NCI-H1694 (cell line): ENCODE measurements at places on chromosomes 4 and X.

GRCh38 chrX:8432396-8432795, 32.2 kb upstream of the VCX3B start:
- DNase-seq: no peak

DNA sequence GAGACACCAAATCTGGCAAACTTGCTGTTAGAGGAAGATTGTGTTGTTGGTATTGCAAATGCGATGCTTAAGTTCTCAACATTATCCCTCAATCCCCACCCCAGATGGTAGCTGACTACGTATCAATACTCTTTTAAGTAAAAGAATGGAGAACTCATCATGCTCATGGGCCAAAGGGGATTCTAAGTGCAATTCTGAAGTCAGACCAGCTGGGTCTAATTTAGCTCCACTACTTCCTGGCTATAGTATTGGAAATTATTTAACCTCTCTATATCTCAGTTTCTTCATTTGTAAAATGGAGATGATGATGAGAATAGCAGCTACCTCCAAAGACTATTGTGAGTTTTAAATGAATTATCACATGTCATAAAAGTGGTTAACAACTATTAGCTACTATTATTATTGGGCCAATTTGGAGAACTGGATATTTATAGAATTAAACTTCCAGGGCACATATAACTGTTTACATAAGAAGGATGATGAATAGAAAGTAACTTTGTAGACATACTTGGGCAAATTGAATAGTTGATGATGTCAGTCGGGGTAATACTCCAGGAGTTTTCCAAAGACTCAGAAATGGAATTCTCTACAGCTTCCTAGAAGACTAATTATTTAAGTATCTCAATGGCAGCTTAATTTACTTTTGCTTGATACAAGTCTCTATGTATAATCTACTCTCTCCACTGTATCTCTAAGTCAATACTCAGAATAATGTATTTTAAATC, 5.0 kb upstream of the SLAIN2 start:
- DNase-seq: no peak

DNA sequence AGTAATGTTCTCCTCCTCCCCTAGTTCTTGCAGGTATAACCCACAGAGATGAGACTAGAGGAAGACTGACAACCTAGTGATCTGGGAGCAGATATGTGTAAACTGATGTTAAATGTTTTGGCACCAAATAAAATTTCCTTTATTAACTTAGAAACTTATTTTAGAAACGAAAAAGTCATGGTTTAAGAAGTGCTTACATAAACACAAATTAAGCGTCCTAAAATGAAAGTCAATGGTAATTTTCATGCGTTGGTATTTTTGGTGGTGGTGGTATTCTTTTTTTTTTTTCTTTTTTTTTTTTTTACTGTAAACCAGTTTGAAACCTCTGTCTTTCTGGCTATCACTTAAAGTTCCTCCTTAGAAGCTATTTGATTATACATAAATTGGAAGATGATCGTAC, 1438.1 kb upstream of the TENM3 start:
- DNase-seq: no peak

DNA sequence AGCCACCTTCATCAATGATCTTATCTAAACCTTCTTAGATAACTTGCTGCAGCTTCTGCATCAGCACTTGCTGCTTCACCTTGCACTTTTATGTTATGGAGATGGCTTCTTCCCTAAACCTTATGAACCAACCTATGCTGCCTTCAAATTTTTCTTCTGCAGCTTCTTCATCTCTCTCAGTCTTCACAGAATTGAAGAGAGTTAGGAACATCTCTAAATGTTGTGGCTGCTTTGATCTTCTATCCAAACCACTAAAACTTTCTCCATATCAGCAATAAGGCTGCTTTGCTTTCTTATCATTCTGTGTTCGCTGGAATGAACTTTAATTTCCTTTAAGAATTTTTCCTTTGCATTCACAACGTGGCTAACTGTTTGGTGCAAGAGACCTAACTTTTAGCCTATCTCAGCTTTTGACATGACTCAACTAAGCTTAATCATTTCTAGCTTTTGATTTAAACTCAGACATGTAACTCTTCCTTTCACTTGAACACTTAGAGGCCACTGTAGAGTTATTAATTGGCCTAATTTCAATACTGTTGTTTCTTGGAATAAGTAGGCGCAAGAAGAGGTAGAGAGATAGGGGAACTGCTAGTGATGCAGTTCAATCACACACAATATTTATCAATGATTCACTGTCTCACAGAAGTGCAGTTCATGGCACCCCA, 36.1 kb upstream of the CORIN start:
- DNase-seq: no peak

GRCh38 chrX:41055740-41056139, 29.5 kb upstream of the USP9X start:
- DNase-seq: no peak

- no peak for DNase-seq
Measured at GRCh38 chrX:40366661-40367060, 214.1 kb upstream of the ATP6AP2 start.

GRCh38 chrX:68894513-68895340, 65.9 kb downstream of the EFNB1 start:
- no peak for DNase-seq

DNA sequence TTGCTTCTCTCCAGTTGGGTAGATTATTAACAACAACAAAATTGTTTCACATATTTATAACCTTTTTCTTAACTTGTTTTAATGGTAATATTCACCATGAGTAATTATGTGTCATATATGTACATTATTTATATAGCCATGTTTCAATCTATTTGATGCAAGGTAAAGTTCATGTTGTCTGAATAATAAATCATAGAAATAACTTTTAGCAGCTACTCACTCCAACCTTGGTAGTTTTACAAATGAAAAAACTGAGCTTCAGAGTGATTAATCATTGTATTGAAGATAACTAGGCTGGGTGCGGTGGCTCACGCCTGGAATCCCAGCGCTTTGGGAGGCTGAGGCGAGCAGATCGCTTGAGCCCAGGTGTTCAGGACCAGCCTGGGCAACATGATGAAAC, 46.0 kb downstream of the TMA16 start:
- DNase-seq: no peak

- no peak for DNase-seq
Measured at GRCh38 chrX:123803331-123803983, 56.4 kb upstream of the XIAP start.

DNA sequence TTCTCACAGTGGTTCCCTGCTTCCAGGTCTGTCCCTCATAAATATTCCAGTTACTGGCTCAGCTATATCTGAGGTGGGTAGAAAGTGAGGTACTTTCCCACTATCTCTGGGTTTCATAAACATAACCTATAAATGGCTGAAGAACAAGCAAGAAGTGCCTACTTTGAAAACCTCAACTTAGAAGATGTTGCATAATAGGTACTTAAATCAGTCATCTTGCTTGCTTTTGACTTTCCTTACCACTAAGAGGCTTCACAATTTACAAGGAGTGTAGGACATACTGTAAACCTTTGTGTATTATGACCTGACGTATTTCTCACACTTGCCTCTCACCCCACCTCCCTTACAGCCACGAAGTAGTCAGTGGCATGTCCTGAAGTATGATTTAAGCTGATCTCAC, 145.9 kb downstream of the PCDH19 start:
- DNase-seq: no peak

DNA sequence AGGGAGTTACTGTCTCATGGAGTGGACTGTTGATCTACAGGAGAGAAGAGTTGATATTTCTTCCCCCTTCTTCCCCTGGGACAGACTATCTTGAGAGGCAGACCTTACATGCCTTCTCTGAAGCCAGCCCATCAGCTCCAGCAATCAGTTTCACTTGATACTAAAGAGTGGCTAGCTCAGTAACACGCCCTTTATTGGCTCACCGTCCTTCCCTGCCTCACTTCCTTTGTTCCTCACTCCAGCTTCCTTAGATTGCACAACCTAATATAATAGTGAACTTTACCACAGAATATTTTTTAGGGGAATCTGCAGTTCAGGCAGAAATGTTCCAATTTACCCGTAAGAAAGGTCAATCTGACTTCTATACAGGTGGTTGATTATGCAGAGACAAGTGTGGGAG, 128.1 kb upstream of the NDP start:
- no peak for DNase-seq

DNA sequence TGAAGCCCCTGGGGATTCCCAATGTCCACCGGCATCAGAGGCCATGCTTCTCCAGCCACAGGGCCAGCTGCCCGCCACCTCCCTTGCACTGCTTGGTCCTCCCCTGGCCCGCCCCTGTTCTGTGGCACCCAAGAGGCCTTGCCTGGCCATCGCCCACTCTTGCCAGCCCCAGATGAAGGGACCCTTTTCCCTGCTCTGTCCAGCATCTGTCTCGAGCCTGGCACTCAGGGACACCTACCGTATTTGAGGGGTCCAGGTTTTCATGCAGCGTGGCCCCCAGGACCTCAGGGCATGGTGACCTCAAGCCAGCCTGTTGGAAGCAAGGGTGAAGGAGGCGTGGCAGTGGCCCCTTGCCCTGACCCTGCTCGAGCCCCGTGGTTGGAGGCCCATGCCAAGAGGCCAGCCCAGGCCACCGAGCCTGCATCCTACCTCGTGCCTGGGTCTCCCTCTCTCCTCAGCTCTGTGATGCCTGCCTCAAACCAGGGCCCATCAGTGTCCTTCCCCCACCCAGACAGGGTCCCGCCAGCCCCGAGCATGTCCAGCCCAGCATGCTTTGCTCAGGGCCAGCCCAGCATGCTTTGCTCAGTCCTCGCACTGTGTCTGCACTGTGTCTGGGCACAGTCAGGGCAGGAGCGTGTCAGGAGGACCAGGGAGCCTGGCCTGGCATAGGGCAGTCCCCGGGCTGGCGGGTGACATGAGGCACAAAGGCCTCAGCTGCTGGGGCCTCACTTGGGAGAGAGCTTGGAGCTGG, 14.3 kb upstream of the FGFR3 start:
- no peak for DNase-seq

- DNase-seq: no peak
Measured at GRCh38 chr4:142339053-142339452, 507.0 kb downstream of the INPP4B start.

DNA sequence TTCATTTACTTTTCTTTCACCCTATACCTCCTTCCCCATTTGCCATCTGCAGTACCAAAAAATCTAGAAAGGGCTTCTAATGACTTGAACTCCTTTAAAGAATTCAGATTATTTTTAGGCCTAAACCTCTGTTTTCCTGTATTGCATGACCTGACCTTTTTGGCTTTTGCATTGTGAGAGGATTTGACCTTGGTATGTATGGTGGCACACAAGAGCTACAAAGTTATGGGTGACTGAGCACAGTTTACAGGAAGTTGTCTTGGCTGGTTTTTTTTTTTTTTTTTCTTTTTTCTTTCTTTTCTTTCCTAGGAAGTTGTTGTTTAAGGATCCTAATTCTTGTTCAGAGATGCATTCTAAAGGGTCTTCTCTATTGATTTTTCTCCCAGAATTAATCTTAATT, 32.0 kb upstream of the MTMR8 start:
- no peak for DNase-seq

DNA sequence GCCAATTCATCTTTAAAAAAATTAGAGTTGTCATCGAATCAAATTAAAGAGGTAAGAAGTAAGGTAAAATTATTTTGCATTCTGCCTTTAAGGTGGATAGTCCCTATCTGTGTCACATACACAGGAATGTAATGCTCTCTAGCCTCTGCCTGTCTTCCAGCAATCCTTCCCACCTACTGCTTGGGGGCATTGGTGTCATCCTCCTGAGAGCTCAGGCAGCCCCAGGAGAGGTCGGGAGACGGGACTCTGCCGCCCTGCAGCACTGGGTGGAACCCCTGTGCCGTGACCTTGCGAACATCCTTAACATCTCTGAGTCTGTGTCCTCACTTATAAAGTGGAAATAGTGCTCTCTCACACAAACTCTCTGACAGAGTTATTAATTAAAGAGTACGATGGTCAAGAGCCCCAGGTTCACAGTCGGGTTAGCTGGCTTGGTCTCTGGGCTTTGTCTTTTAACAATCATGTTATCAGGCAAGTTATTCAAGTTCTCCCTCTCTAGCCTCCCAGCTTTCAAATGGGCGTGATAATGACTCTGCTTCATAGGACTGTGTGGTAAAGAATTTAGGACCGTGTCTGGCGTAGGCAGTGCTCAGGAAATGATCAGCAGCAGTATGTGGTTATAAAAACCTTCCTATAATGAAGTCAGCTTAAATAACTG, 10.2 kb downstream of the TLR3 start:
- DNase-seq: no peak
